ENCODE measurements at places on chromosomes 2 and 18. TPM values are rescaled to one million over a fixed set of nuclear protein-coding genes. Genes with fewer than 3 reads are reported as not detected.

DNA sequence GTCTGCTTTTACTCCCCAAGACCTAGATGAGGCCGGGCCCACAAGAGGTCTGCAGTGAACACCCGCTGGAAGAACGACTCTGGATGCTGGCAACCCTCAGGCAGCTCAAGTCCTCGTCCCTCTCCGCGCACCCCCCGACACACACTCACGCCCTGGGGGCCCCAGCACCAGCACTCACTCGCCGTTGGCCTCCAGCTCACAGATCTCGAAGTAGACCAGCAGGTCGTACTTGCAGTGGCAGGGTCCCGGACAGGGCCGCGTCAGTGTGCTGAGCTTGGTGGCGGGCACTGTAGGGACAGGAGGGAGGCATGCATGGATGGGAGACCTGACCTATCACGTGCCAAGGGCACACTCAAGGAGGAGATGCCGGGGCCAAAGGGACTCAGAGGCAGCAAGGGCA lies 49.4 kb downstream of the AQP12A start:
- no peak for DNase-seq

HSBP1L1 gene
- 25.5 TPM for polyA plus RNA-seq

DNA sequence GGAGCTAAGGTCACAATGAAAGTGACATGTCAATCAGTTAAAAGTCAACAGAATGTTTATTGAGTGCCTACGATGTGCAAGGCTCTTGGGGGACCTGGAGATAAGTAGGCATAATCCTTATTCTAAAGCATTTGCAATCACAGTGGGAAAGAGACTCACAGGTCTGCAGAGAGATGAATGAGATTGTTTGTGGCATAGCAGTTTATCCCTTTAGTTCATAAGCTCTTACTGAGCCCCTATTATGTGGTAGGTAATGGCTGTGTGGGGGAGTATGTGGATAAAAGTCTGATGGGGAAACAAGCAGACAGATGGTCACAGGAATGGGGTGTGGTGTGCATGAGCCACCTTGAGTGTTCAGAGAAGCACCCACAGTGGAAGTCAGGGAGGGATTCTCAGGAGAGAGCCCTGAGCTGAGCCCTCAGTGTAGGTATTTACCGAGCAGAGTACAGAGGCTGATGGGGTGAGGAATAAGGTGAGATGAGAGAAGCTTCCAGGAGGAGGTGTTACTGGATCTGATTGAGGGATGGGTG lies 48.1 kb downstream of the EMILIN2 start:
- DNase-seq = no peak

GRCh38 chr2:101264360-101264939 lies 11.8 kb downstream of the CNOT11 start:
- no peak for DNase-seq

- DNase-seq = no peak
Observed at GRCh38 chr2:197208841-197209240, 101.7 kb downstream of the ANKRD44 start.

DNA sequence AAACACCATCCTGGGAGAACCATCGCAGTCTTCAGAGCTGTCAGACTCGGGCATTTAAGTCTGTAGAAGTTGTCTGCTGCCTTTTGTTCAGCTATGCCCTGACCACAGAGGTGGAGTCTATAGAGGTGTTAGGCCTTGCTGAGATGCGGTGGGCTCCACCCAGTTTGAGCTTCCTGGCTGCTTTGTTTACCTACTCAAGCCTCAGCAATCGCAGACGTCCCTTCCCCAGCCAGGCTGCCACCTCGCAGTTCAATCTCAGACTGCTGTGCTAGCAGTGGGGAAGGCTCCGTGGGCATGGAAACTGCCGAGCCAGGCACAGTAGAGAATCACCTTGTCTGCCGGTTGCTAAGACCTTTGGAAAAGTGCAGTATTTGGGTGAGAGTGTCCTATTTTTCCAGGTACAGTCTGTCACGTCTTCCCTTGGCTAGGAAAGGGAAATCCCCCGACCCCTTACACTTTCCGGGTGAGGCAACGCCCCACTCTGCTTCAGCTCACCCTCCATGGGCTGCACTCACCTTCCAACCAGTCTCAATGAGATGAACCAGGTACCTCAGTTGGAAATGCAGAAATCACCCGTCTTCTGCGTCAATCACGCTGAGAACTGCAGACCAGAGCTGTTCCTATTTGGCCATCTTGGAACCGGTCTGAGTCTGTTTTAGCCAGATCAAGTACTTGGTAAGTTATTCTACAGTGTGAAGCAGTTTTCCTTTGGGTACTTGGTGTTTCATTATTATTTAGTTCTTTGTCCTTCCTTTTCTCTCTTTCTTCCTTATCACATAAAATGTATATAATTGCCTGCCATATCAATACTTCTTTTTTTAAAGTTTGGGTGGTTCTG lies 71.5 kb downstream of the CDC42EP3 start:
- DNase-seq = no peak

CD8A gene
- polyA plus RNA-seq = 0.25 TPM

GRCh38 chr2:11407413-11407812 lies 58.5 kb downstream of the E2F6 start:
- no peak for DNase-seq

- DNase-seq = no peak
Observed at GRCh38 chr2:58448845-58449244, 207.7 kb upstream of the FANCL start.

CTNNA2 gene
- 3.9 TPM for polyA plus RNA-seq

ANKAR gene
- polyA plus RNA-seq = 17.1 TPM

GRCh38 chr2:67215214-67216055 lies 181.7 kb upstream of the ETAA1 start:
- DNase-seq = peak; percentile 84

UGT1A5 gene
- not detected for polyA plus RNA-seq

DNA sequence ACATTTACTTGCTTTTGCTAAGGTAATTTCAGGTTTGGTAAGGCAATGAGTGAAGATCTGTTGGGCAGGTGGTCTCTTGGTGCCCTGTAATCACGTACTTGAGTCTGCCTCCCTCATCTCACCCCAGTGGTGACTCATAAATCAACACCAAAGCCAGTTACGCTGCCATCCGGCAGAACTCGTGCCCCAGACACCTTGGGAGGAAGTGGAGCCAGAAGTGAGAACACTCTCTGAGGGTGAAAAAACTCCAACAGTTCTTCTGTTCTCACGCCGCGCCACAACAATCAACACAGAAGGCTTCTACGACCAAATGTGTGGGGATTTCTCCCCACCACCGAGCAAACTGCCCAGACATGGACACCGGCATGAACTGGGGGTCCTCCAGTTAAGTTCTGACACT lies 206.2 kb downstream of the ARL4C start:
- DNase-seq = no peak

DNA sequence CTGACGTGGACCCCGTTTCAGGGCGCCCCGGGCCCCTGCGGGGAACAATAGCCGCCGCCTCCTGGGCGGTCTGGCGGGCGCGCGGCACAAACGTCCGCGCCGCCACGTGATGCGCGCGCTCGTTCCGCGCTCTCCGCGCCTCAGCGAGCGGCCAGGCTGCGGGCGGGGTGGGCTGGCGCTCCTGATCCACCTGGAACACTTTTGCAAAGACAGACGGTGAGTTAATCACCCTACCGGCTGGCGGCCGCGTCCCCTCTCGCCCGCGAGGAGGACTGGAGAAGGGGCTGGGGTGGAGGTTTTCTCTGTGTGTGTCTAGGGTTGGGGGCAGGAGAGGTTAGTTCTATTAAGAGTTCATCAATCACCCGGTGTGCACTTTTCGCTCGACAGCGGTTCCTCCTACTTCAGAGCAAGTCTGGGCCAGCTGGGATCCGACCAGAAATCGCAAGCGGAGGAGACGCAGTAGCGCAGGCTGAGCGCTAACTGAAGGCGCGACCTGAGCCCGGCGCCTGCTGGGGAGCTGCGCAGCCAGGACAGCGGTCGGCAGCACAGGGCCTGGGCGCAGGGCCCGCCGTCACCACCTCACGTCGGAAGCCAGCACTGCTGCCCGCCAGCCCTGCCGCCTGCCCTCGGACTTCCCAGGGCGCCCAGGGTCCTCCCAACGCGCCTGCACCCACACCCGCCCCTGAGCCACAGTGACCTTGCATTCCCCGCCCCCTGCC lies 10.3 kb upstream of the HOXD1 start:
- DNase-seq = peak; percentile 62

DNA sequence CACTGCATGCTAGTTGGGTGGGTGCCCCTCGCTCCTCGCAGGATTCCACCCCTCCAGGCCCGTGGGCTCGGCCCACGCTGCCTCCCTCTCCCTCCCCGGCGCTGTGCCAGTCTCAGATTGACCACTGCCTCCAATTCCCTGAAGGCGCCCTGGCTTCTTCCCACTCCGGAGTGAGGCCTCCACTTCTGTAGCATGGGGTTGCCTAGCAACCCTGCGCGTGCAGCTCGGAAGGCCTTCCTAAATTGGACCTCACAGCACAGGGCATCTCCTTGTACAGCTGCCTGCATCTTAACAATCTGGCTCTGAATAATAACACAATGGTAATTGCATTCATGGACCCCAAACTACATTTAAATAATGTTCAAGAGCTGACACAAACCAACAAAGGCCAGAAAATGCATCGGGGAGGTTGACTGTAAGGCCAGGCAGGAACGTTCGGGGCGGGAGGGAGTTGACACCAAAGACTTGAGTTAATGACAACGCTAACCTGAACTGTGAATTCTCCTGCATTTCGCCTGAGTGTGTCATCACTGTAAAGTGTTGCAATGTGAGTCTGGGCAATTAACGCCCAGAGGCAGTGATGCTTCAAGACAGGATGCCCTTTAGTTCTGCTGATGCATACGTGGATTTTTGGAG lies 222.9 kb downstream of the ZBTB7C start:
- peak; percentile 57 for DNase-seq

DNA sequence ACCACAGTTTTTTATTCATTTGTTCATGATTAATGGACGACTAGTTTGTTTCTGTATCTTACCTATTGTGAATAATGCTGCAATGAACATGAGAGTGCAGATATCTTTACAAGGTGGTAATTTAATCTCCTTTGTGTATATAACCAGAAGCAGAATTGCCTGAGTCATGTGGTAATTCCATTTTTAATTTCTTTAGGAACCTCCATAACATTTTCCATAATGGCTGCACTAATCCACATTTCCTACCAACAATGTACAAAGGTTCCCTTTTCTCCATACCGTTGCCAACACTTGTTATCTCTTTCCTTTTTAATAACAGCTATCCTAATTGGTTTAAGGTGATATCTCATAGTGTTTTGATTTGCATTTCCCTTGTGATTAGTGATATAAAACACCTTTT lies 36.5 kb downstream of the NCOA1 start:
- no peak for DNase-seq

GRCh38 chr18:49839012-49839411 lies 25.7 kb upstream of the ACAA2 start:
- no peak for DNase-seq

MAPRE2 gene
- polyA plus RNA-seq = 29.6 TPM

GRCh38 chr18:10085876-10086275 lies 172.1 kb downstream of the VAPA start:
- DNase-seq = no peak

GRCh38 chr18:65906621-65907034 lies 155.8 kb downstream of the CDH7 start:
- peak; percentile 63 for DNase-seq

GRCh38 chr2:169320561-169320960 lies 41.8 kb downstream of the LRP2 start:
- no peak for DNase-seq

DNA sequence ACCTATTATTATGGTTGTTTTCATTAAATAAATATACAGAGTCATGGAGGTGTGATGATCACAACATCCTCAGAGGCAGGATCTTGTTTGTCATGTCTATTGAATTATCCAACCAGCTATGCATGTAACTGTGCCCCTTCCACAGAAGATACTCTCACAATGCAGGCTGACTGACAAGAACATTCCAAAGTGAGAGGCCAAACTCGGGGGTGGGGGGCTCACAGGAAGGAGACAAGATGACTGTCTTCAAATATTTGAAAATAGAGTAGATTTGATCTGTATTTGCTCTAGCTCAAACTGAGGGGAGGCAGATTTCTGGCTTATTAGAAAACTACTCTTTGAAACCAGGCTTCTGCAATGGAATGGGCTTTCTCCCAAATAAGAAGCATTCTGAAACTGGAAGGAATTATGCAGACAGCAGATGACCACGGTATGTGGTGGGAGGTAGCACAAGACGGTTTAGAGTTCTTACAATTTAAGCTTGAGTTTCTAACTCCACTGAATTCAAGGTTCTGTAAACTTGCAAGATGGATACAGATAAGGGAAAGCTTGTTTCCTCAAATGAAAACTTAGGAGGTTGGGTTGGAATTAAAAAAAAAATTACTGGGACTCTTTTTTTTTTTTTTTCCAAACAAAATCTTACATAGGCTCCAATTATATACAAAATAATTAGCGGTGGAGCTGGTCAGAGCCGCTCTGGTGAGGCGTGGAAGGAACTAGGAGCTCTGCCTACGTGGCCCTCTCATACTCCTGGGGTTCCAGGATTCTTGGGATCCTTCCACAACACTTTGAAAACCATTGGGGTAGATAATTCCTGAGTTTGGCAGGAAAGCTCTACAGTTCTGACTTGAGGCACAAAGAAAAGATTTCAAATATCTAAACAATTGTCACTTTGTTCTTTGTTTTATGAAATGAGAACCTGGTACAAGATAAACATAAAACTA lies 79.3 kb downstream of the PLA2R1 start:
- no peak for DNase-seq

GRCh38 chr2:57908736-57909161 lies 137.9 kb upstream of the VRK2 start:
- no peak for DNase-seq

DNA sequence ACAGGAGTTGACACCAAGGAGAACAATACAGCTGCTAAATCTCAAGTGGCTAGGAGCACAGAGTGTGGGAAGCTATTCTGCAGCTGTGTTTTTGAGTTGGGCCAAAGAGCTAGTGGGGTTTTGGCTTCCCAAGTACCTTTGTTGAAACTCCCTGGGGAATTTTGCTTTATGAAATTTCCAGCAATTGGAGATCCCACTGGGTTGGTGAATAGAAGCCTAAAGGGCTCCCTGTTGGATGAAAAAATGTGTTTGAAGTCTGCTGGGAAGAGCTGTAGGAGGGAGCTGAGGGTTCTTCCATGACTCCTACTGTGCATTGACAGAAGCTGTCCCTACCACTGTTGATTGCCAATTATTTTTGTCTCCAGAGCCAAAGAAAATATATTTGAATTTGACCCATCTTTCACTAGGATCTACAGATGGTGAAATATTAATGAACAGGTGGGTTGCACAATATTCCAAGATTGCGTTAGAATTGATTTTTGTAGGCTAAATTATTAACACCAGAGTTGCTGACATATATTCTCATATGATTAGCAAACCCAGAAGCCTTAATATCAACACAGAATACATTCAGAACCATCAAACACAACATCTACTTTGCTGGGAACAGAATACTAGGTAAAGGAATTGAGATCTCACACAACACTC lies 95.4 kb upstream of the CYP1B1 start:
- DNase-seq = no peak

DNA sequence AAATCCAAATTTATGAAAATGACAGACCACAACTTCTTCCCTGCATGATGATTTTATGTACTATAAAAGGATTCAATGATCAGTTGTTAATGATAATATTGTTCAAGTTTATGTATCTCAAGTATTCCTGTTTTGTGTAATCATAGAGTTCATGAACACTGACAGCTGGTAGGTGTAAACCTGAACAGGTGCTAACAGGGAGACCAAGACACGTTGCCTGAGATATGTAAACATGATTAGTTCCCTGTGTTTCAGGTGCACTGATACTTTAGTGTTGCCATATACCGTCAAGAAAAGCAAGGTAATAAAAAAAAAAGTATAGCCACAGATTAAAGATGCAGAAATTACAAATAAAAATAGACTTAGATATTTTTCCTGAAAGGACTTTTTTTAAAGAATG lies 131.8 kb downstream of the BAZ2B start:
- no peak for DNase-seq
